ENCODE measurements at places on chromosomes 6 and 20.

GRCh38 chr6:170174124-170174770 is 116.6 kb downstream of the DLL1 start:
- DNase-seq, result no peak

- no peak for DNase-seq
Measured at GRCh38 chr6:52925042-52925441, 15.5 kb upstream of the GSTA3 start.

GRCh38 chr20:40393197-40394079 is 295.6 kb downstream of the MAFB start:
- no peak for DNase-seq

DNA sequence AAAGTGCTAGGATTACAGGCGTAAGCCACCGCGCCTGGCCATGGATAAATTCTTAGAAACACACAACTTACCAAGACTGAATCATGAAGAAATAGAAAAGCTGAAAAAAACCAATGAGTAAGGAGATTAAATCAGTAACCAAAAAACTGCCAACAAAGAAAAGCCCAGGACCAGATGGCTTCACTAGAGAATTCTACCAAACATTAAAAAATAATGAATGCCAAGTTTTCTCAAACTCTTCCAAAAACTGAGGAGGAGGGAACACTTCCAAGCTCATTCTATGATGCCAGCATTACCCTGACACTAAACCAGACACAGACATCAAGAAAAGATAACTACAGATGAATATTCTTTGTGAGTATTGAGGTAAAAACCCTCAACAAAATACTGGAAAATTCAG is 44.3 kb downstream of the USP49 start:
- no peak for DNase-seq

DNA sequence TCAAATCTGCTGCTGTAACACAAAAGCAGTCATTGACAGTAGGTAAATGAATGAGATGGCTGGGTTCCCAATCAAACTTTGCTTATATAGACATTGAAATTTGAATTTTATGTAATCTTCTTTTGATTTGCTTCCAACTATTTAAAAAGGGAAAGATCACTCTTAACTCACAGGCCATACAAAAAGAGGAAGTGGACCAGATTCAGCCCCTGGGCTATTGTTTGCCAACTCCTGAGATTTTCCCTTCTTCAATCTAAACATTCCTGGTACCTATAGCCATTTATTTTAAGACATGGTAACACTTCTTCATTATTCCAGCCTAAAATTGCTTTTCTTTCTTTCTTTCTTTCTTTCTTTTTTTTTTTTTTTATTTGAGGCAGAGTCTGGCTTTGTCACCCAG is 260.6 kb downstream of the TFAP2A start:
- no peak for DNase-seq

DNA sequence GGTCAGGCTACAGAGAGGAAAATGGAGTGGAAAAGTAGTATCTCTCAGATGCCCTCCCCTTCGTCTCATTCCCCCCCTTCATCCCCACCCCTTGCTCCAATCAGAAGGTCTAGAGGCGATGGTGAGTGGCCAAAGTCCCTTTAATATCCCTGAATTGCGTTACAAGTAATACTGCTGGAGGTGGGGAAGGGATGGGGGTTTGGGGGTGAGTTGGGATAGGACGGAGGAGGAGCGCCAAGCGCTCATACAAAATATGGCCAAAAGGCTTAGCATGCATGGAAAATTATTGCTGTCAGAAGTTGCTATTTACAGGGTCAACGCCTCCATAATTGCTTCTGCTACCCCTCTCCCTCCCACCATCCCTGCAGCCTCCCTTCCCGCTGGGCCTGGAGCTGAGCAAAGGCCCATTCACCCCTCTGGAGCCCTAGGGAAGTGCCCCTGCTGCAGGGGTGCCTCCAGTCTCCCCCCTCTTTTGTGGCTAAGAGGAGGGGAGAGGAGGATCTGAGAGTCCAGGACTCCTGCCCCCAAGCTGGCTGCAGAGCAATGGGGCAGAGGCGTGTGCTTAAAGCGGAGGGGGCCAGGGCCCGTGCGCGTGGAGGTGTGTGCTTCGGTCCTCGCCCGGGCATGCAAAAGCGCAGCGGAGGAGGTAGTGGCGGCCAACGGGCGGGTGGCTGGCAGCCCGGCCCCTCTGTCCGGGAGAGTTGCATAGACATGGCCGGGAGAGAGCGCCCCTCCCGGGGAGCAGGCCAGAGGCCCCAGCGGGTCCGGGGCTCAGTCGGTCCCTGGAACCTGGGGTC is 8.7 kb upstream of the SRXN1 start:
- DNase-seq, result no peak

GRCh38 chr20:59569305-59569704 is 35.0 kb upstream of the PHACTR3 start:
- no peak for DNase-seq

- no peak for DNase-seq
Measured at GRCh38 chr6:7411328-7411727, 21.7 kb downstream of the RIOK1 start.

DNA sequence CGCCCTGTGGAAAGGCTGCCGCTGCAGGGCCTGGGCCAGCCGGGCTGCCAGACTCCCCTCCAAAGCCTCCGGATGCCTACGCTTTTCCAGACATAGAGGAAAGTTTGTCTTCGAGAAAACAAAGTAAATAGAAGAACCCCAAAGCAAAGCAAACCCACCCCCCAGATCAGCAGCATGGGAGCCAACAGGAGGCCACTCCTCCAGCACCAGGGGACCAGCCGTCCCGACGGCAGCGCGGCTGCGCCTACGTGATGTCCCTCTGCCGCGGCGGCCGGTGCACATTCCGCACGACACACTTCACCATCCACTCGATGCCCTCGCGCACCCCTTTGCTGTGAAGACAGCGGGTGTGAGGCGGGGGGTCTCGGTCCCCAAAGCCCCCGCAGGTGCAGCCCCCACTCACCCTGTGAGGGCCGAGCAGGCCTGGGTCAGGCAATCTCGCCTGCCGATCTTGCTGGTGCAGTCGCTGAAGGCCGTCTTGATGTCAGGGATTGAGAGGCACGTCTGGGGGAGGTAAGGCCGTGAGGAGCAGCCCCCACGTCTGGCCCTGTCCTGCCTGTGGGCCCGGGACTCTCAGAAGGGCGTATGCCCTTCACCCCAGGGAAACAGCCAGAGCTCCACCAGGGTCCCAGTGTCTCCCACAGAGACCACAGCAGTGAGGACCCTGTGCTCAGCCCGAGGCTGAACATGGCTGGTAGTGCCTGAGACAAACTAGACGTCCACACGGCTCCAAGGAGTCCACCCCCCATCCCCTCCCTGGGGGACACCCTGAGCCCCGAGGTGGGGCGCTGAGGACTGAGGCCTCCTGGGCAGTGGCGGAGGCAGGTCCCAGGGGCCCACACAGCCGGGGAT is 4.0 kb downstream of the TNFRSF6B start:
- no peak for DNase-seq

- DNase-seq, result no peak
Measured at GRCh38 chr6:124857746-124858145, 104.5 kb upstream of the RNF217 start.

- no peak for DNase-seq
Measured at GRCh38 chr6:113680301-113680700, 176.8 kb upstream of the MARCKS start.

DNA sequence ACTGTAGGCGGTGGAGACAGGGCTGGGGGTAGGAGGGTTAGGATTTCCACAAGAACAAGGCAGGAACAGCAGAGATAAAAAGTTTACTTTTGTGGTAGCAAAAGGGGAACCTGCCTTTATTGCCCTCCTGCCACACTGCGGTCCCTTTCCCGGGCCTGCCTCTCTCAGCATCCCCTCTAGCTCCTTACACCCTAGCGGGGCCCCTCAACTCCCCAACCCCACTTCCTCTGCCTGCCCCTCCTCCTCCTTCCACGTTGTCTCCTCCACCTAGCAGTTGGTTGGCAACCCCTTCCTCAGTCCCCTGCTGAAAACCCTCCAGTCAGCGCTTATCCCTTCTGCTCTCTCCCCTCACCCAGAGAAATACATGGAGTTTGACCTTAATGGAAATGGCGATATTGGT is 714 bp downstream of the AIF1 start:
- DNase-seq, result no peak

DNA sequence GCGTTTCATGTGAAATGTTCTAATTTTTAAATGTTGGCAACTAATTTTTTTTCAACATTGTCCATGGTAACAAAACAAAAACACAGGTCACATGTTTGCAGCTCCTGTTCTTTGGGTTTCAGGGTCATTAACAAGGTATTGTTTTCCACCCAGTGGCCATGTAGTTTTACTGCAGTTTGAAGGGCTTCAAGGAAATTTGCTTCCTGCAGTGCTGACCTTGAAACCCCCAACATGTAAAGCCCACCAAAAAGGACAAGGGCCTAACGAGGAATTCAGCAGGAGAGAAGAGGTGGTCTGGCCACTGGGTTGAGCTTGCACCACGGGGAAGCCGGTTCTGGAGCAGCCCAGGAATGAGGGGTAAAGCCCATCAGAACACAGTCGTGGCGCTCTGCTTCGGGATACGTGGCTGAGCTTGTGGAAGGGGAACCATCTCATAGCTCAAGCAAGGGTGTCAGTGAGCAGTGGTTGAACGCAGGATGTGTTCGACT is 13.9 kb upstream of the KLHL31 start:
- DNase-seq, result no peak

- no peak for DNase-seq
Measured at GRCh38 chr6:137056121-137056880, 11.5 kb upstream of the IL20RA start.

DNA sequence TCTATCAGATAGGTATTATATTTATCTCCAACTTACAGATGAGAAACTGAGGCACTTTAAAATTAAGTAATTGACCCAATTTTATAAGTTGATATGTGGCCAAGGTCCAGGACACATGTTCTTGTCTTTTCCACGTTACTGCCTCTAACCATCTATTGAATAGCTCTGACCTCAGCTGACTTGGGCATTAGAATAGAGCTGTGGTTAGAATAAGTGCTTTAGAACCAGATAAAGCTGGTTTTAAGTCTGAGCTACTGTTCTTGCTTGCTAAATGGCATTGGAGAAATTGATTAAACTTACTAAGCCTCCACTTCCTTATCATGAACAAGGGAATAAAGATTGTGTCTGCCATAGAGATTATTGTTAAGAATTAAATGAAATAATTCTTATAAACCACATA is 147.8 kb upstream of the DTNBP1 start:
- DNase-seq, result no peak

DNA sequence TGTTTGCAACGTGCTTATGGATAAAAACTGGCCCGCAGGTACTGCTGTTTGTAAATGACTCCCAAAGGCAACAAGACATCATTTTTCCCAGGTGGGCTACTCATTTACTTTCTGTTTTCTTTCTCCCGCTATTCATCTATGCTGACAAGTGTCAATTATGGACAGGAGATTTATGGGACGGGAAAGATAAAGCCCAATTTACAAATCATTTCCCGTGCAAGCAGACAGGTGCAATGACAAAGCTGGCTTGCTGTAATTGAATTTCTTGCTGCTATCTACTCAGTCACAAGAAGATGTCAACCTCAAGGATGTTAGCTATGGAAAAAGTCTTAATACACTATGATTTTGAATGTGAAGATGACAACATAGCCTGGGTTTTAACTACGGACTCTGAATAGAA is 125.5 kb downstream of the EPHA7 start:
- DNase-seq, result no peak

GRCh38 chr20:41621421-41621820 is 3.2 kb upstream of the CHD6 start:
- no peak for DNase-seq

DNA sequence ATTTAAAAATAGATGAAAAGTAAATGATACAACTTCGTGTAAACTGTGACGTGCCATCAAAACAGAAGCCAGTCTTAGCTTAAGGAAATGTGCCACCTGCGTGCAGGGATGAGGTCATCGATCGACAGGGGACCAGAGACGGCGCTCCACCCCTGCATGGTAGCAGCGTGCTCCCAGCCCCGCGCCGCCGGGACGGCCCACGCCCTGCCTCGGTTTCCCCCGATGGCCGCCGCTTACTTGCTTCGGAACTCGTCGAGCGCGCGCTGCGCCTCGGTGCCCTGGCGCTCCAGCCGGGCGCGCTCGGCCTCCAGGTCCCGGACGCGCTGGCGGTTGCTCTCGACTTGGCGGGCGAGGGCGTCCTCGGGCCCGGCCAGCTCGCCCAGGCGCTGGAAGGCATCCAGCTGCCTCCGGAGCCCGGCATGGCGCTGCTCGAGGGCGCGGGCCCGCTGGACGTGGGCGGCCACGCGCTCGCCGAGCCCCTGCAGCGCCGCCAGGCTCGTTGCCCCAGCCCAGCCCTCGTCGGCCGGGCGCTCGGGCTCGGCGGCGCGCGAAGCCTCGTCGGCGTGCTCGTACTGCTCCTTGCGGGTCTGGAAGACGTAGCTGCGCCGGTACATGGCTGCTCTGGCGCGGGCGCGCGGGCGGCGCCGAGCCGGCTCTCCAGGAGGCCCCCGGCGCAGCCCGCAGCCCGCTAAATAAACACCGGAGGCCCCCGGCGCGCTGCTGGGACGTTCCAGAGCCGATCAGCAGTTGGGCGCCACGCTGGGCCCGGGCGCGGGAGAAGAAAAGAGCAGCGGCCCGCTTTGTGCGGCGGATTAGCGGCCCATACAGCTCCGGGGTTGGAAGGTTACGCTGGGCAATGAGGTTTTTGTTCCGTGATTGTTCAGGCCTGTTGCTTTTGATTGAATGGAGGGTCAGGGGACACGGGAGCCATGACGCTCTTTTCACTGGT is at the start of gene BFSP1:
TSS of gene BFSP1 (minus strand) at position 664 of the 949 bp plus-strand sequence. CDS start at position 614, 50 bp downstream.
- peak; percentile 50 for DNase-seq

GRCh38 chr20:37357481-37358365 is 11.8 kb downstream of the SRC start:
- no peak for DNase-seq

- DNase-seq, result no peak
Measured at GRCh38 chr6:27128311-27129094, 119.0 kb upstream of the PRSS16 start.

GRCh38 chr6:128121610-128122009 is 220.8 kb upstream of the THEMIS start:
- DNase-seq, result no peak

DNA sequence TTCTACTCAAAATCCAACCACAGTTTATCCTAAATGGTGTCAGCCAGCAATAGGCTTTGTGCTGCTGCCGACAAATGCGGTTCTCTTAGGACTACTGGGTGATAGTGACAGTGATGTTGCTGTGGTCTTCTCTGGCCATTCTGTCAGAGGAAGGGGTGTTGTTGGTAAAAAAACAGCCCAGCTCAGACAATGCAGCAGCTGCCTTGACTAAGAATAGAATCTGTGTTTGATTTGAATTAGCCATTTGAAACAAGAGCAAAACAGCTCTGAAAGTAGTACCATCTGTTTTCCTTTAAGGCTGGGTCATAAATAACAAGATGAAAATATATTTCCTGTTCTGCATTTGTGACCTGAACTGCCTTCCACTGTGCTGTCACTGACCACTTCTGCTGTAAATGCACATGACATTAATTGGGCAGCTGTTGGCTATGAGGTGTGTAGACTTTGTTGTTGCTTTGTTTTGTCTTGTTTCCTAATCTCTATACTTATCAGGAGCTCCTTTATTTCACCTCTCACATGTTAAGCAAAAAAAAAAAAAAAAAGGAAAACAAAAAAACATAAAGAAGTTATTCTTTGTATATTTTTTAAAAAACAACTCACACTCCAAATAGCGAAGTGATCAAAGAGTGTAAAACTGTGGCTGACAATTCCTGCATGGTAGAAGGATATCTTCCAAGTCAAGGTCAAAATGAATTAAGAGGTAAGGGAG is 497.8 kb upstream of the ARID1B start:
- DNase-seq, result no peak

Measured in stimulated activated CD4-positive, alpha-beta T cell treated with anti-CD3 and anti-CD28 coated beads, Interleukin-2, amount 100 ng/mL, for 48 hours (primary cell).